Vagina (tissue), 2 donors: ENCODE measurements at places on chromosomes 3 and 15. TPM values are rescaled to one million over a fixed set of nuclear protein-coding genes. Genes with fewer than 3 reads are reported as not detected.

Gene CDC25A
- 8.8 TPM for total RNA-seq

Gene NR2F2
- total RNA-seq = 39.8 TPM

Gene CPLX3
- not detected for total RNA-seq

Gene PLA2G4B
- 34.1 TPM for total RNA-seq

Gene CHRM5
- total RNA-seq = not detected

Gene PAQR5
- total RNA-seq = 9.1 TPM

Gene GNAT1
- not detected for total RNA-seq

Gene SLCO2A1
- 40.3 TPM for total RNA-seq

Gene ITGA11
- total RNA-seq = 15.5 TPM

Gene CCR8
- total RNA-seq = not detected

GRCh38 chr3:18951333-18951732 lies 197.0 kb upstream of the KCNH8 start:
- H3K27ac ChIP-seq = no peak overlapping the region
- H3K36me3 ChIP-seq = no peaks in the 10 kb centered on the region
- H3K4me1 ChIP-seq = no peaks in the 10 kb centered on the region
- DNase-seq = no peak
- H3K4me3 ChIP-seq = no peak overlapping the region

DNA sequence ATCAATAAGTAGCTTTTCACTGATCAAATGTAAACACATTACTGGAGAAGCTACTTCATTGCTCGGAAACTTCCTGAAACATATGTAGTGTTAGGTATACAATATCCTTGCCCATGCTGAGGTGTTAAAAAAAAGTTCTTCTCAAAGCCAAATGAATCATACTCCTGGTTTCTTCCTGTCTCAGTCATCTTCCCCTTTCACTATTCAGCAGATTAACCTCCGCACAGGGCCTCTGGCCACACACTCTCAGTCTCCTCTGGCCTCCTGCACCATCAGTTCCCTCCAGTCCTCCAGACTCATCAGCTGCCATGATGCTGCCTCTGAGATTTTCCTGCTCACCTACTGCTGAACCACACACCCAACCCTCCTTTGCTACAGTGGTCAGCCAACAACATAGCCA lies 70.5 kb upstream of the BOC start:
- H3K4me1 ChIP-seq = peaks cover 1% of the 10 kb centered on the region
- no peaks in the 10 kb centered on the region for H3K27me3 ChIP-seq
- H3K27ac ChIP-seq = no peak overlapping the region
- no peak for DNase-seq

- H3K4me3 ChIP-seq = no peak overlapping the region
- H3K4me1 ChIP-seq = no peaks in the 10 kb centered on the region
- H3K36me3 ChIP-seq = no peaks in the 10 kb centered on the region
- H3K27me3 ChIP-seq = no peaks in the 10 kb centered on the region
- DNase-seq = no peak
- H3K27ac ChIP-seq = no peak overlapping the region
Measured at GRCh38 chr3:36259580-36259979, 120.7 kb upstream of the STAC start.

DNA sequence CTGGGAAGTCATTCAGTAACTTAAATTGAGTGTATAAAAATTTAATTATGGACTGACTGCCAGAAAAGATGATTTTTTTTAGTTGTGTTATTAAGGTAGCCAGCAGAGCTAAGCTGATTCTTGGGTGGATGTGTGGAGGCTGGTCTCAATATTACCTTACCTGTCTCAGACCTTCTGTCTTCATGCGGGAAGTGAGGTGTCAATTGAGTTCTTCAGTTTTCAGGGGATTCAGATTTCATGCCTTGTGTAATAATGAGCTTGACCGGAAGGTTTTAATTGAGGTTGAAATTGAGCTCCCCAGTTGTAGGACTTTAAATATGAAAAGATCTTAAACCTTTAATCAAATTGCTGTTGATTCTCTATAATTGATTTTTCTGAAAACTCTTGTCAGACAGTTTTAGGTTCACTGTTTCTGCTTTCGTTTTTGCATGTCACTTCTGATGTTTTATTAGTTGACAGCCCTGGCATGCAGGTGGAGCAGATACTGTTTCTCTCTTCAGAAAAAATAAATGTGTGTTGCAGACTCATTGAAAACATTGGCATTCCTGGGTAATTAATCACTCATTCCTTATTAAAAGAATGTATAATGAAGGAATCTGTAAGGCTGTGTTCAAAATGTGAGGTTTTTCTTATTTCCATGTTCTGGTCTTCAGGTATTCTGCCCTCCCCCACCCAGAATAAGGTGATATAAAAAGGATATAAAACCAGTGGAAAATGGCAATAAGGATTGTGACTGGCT lies 54.5 kb downstream of the PSMD6 start:
- peak overlapping the region; percentile 39 for H3K4me3 ChIP-seq
- H3K36me3 ChIP-seq = no peaks in the 10 kb centered on the region
- no peak for DNase-seq
- peaks cover 82% of the 10 kb centered on the region for H3K4me1 ChIP-seq
- H3K27ac ChIP-seq = peak overlapping the region; percentile 17

GRCh38 chr15:60635507-60636352 lies 156.8 kb upstream of the ICE2 start:
- no peaks in the 10 kb centered on the region for H3K36me3 ChIP-seq
- H3K4me1 ChIP-seq = no peaks in the 10 kb centered on the region
- H3K4me3 ChIP-seq = no peak overlapping the region
- H3K27me3 ChIP-seq = no peaks in the 10 kb centered on the region
- no peak for DNase-seq

DNA sequence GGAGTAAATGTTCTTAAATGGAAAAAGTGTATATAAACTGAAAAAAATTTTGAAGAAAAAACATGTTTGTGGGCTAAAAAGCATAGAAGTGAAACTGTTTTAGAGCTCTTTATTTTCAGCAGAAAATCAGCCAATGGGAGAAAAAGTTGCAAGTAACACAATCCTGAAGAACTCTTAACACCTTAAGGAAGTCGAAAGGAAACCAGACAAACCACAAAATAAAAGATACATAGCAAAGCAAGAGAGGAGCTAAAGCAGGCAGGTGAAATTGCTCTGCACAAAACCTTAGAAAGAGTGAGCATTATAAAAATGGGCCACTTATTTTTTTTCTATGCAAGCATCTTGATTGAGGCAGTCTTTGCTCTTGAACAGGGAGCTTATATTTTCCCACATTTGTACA lies 300.5 kb downstream of the RAP2B start:
- H3K27ac ChIP-seq = no peak overlapping the region
- H3K36me3 ChIP-seq = no peaks in the 10 kb centered on the region
- no peak overlapping the region for H3K4me3 ChIP-seq
- no peak for DNase-seq
- no peaks in the 10 kb centered on the region for H3K4me1 ChIP-seq

DNA sequence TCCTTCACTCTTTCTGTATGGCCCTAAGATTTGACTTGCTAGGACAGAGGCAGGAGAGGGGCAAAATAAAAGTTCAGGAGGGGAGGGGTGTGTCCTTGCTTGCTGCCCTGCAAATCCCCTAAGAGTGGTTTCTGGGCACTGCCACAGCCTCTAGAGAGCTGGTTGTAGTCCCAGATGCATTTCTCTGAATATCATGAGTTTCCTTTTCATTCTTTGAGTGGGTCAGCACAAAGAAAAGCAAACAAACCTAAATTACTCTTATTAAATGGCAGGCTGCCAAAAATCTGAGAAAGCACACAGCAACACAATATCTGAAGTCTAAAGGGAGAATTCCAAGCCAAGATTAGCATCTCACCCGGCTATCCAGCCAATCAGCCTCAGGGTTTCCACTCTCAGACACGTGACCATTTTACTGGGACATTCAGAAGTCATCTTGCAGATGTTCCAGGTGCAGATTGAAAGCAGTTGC lies 919.3 kb downstream of the TUSC7 start:
- no peak for DNase-seq
- H3K27me3 ChIP-seq = no peaks in the 10 kb centered on the region
- H3K4me1 ChIP-seq = no peaks in the 10 kb centered on the region
- no peak overlapping the region for H3K4me3 ChIP-seq

- no peak for DNase-seq
- H3K4me1 ChIP-seq = peaks cover 10% of the 10 kb centered on the region
- H3K36me3 ChIP-seq = no peaks in the 10 kb centered on the region
- H3K4me3 ChIP-seq = no peak within 1 kb of the TSS
- H3K27ac ChIP-seq = no peak within 1 kb of the TSS
- no peaks in the 10 kb centered on the region for H3K27me3 ChIP-seq
Measured at GRCh38 chr3:174859114-174859735, at the start of gene NAALADL2. Gene NAALADL2 (plus strand): TSS chr3:174859334.

- no peak for DNase-seq
- H3K27me3 ChIP-seq = no peaks in the 10 kb centered on the region
- no peak overlapping the region for H3K27ac ChIP-seq
Measured at GRCh38 chr3:64593350-64593749, 94.5 kb downstream of the ADAMTS9 start.

DNA sequence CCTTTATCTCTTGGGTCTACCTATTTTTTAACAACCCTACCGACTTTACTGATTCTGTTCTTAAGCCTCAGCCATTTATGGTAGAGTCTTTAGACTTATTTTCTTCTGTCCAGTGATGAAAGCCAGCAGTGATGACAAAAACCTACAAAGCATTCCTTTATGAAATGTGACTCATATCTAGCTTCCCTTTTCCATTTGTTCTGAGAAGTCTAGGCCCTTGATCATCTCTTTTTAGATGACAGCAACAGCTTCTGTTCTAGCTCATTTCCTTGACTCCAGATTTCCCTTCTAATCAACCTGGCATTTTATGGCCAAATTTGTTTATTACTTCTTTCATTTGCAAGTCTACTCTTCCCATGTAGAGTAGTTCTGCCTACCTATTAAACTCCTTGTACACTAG lies 36.1 kb downstream of the CFAP44 start:
- H3K4me1 ChIP-seq = no peaks in the 10 kb centered on the region
- DNase-seq = no peak
- no peak overlapping the region for H3K4me3 ChIP-seq
- H3K27ac ChIP-seq = no peak overlapping the region
- no peaks in the 10 kb centered on the region for H3K27me3 ChIP-seq

- no peaks in the 10 kb centered on the region for H3K36me3 ChIP-seq
- H3K4me3 ChIP-seq = peak overlapping the region; percentile 41
- no peaks in the 10 kb centered on the region for H3K27me3 ChIP-seq
Measured at GRCh38 chr3:65548848-65549625, 489.7 kb downstream of the MAGI1 start.

DNA sequence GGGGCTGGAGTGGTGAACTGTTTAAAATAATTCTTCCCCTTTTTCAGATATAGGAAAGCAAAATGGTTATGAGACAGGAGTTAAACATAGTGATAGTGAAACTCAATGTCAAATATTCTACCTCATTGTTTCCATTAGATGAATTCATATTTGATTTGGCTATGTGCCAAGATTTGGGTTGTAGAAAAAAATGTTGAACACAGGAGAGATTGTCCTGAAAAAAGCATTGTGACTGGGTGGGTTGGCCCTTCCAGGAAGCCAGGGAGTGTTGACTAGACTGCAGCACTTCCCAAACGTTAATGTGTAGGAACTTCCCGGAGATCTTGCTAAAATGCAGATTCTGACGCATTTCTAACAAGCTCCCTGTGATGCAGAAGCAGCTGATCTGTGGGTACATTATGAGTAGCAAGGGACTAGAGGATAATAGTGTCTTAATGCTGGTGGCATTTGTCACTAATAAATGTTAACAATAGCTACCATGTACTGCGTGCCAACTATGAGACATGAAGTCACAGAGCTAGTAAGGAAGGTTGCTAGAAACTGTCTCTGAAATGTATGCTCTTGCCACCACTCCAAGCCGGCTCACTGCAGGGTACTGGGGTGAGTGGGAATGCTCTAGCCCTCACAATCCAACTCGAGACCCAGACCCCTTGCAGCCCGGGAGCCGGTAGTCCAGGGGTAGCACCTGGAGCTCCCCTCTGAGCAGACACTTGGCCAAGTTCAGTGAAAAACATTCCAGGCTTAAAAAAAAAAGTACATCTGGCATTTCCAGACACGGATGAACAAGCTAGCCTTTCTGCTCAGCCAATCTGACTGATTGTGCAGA lies 120.6 kb downstream of the CD47 start:
- peaks cover 4% of the 10 kb centered on the region for H3K4me1 ChIP-seq
- H3K36me3 ChIP-seq = no peaks in the 10 kb centered on the region
- no peak overlapping the region for H3K27ac ChIP-seq
- no peaks in the 10 kb centered on the region for H3K27me3 ChIP-seq

DNA sequence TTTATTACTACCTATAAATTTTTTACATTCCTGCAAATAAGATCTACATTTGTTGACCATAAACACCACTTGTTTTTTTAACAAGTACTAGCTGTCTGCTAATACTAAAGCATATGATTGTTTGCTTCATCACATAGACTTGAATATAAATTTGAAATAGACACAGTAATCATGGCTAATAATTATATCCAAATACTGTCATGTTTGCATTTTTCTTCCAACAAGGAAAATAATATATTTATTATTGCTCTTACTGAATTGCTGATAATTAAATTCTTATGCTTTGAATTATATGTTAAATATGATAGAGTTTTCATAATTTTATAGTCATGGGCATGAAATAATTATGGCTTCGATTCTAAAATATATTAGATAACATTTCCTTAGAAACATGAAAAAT lies 40.5 kb downstream of the HDC start:
- H3K36me3 ChIP-seq = no peaks in the 10 kb centered on the region
- H3K27me3 ChIP-seq = no peaks in the 10 kb centered on the region
- H3K27ac ChIP-seq = no peak overlapping the region
- DNase-seq = no peak
- H3K4me3 ChIP-seq = no peak overlapping the region

DNA sequence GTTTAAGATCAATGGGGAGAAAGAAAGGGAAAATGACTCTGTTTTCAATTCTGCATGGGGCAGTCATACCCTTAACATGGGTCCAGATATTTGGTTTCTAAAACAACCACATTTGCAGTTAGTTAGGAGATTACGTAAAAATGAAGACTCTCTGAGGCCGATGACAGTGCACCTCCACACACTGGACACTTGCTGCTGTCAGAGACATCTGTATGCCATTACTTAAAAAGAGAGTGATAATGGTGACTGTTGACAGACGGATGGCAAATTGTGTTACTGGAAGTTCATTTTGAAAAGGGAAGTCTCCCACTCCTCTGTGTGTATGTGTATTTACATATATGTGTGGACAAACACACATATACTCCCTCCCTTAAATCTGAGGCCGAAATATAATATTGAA lies 304.5 kb upstream of the SEMA6D start:
- H3K4me3 ChIP-seq = no peak overlapping the region
- no peak overlapping the region for H3K27ac ChIP-seq
- H3K4me1 ChIP-seq = peaks cover 17% of the 10 kb centered on the region
- H3K36me3 ChIP-seq = no peaks in the 10 kb centered on the region

DNA sequence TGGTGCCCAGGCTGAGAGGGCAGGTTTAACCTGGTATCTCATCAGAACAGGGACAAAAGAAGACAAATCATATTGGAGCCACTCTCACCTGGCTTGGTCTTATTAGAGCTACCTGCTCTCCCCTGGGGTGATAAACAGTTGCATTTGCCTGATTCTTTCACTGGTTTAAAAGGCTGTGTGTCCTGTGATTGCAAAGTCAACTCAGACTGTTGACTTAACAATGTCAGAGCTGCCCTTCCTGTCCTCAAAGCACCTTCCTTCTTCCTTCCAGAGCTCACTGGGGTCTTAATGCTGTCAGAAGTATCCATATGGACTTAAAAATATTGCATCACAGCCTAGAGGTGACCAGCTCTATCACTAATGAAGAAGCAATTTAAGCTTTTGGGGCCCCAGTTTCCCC lies 50.5 kb upstream of the MINAR1 start:
- H3K27ac ChIP-seq = no peak overlapping the region
- no peaks in the 10 kb centered on the region for H3K4me1 ChIP-seq
- no peak for DNase-seq
- H3K4me3 ChIP-seq = no peak overlapping the region
- H3K27me3 ChIP-seq = no peaks in the 10 kb centered on the region

- no peaks in the 10 kb centered on the region for H3K27me3 ChIP-seq
- H3K4me3 ChIP-seq = no peak overlapping the region
- no peaks in the 10 kb centered on the region for H3K36me3 ChIP-seq
- H3K4me1 ChIP-seq = no peaks in the 10 kb centered on the region
Measured at GRCh38 chr15:39411102-39411989, 169.5 kb upstream of the THBS1 start.
